NCI-H524 treated with DMSO at 0.1 percent for 48 hours (cell line): ENCODE measurements at places on chromosomes 2 and 18.

GRCh38 chr2:235095569-235095968 is 143.8 kb downstream of the SH3BP4 start:
- no peak for DNase-seq

DNA sequence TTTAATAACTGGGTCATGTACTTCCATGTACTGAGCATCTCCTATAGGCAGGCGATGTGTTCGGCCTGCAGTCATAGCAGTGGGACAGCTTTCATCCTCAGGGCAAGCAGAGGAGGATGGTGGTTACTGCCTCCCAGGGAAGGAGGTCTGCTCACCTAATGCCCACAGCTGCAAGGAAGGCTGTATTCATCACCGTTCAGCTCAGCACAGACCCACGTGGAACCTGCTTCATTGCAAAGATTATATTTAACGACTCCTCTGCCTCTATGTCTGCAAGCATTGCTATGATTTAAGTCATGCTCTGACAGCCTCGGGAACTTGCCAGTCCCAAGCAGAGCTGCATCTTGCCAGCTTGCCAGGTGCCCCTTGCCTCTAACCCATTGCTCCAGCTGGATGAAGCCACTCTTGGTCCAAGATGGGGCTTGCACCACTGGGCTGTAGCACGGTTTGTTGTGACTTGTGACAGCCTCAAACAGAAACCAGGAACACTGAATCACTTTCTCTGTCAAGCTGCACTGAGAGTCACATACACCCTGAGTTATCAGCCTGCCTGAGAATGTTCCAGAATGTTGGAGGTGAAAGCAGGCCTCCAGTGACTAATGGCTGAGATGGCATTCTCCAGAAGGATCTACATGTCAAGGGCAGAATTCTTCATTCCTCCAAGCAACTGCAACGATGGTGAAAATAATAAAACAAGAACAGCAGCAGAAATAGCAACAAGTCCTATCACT is 651.1 kb upstream of the ID2 start:
- no peak for DNase-seq

- DNase-seq = no peak
Measured at GRCh38 chr18:31554776-31555175, 36.9 kb upstream of the TTR start.

GRCh38 chr2:212733273-212733672 is 194.7 kb upstream of the ERBB4 start:
- DNase-seq = no peak

DNA sequence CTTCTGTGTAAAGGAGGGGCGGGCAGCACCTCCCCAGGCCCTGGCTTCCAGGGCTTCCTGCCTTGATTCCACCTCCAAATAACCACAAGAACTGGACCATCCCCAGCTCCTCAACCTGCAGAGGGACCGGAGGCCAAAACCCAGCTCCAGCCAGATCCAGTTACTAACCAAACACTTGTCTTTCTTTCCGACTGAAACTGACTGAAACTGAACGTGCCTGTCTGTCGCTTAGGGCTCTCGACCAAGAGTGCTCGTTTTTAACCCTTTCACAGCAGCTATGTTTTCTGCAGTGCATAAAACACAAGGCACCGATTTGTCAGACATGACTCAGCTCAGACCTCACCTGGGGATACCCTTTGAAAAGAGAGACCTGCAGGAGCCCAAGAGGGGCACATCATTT is 249.9 kb upstream of the SIX2 start:
- no peak for DNase-seq

- DNase-seq = no peak
Measured at GRCh38 chr2:103179798-103180197, 418.0 kb downstream of the TMEM182 start.

- no peak for DNase-seq
Measured at GRCh38 chr2:200411831-200412230, 98.0 kb downstream of the KCTD18 start.

DNA sequence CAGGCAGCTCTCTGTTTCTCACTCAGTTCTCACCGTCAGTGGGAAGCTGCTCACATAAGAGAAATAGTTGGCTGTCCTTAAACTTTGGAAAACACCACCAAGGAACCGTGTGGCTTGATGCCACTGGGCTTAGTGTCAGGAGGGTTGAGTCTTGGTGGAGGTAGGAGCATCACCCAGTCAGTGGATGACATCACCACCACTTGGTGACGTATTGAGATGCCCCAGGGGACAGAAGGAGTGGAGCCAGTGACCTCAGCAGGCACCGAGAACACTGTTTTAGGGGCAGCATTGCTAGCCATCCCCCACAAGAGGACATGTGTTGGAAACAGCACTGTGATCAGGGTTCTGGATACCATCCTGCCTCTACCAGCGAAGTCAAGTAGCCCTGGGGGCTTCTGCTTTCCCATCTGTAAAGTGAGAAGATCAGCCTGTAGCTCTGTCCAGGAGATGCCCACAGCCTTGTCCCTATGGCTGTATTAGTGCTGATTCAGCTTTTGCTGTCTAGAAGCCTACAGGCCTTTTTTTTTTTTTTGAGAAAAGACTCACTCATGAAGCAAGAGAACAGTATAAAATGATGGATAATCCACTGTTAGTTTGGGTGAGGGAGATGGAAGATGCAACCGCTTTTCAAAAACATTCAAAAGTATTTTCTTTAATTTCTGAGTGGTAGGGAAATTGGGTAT is 66.2 kb downstream of the TSN start:
- DNase-seq = no peak

- DNase-seq = no peak
Measured at GRCh38 chr2:60550984-60551239, 2.5 kb downstream of the BCL11A start.

DNA sequence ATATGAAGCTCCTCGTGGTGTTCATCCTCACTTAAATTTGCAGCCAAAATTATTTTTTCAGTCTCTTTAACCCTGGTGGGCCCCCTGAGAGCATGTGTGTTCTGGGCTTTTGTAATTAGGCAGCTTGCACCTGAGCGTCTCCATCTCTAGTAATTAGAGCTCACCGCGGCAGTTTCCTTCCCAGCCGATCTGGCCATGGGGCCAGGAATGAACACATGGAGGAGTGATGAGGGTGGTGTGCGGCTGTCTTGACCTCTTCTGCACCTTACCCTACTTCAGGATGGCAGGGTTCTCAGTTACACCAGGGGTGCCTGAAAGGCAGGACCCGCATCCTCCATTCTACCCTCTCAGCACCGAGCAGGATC is 98.5 kb downstream of the AFF3 start:
- no peak for DNase-seq

DNA sequence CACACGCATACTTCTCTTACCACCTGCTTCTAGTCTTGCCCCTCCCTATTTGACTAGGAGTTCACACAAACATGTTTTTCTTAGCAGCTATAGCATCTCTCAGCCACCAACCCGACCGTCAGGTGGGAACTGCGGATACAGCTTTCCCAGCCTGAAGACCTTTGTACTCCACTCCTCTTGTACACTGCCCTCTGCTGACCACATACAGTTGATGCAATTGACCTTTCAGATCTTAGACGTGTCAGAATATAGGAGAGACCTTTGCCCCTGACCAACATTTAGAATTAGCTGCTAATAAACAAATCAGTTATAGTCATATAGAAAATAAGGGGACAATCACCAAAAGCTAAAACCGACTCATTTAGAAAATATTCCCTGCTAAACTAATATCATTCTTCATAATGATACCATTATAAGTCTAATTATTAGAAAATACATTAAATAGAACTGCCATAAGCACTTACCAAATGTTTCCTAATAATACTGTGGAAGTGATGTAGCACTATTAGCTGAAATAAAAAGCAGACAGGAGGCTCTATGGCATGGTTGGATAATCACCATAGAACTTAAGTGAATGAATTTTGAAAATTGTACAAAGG is 208.4 kb downstream of the RAD51AP2 start:
- no peak for DNase-seq

DNA sequence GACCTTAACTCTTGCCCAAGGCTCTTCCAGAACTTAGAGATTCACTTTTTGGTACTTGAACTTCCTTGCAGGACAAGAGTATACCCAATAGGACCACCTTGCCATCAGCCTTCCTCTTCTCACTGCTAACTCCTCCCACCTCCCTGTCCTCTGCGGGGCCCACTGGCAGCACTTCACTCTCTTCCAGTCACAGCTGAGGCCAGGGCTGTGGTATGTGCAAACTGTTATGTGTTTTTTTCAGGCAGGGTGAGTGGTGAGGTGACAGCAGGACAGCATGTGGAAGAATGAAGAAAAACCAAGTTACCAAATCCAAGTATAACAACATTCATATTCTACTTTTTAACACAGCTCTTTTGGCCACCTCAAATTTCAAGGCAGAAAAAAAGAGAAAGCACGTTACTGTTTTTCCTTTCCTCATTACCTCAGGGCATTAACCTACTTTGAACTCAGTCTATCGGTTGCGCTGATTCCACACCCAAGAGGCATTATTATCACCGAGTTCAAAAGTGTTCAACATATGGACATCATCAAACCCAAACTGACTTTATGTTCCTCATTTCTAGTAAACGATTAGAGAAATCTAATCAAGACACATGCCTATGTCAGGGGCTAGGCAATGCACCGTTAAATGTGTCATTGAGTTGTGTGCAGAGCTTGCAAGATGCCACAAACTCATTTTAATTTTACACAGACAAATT is 605.2 kb upstream of the SYT4 start:
- DNase-seq = no peak

DNA sequence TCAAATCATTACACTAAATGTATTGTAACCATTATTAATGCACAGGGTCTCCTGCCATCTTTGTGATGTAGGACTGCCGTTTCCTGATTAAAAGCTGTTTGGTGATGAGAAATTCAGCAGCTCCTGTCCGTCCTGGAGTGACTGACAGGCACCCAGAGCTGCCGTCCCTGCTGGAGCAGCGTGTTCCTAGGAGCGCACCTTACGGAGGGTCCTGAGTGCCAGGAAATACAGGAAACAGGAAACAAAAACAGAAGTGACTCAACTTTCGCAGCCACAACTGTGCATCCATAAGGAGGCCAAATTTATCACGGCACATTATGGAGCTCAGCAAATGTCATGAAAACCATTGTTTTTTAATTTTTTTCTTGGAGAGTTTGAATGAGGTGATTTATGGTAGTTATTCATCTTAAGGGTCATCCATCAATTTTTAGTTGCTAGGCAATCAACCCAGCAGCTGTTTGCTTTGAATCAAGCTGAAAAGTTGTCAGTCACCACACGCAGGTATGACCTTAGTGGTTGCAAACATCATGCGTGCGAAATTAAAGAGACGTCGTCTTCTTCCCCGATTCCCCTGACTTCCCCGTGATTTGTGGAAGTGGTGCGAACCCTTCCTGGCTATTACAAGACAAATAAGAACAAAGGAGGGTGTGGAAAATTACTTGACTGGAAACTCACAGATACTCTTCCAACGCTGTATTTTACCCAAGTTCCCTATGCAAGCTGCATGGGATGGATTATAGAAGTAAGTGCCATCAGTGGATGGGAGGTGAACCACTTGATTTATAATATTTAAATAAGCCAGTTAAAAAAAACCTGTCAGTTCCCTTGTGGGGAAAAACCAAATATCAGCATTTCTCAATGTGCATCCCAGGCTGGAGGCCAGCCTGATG is 19.8 kb downstream of the TSHZ1 start:
- no peak for DNase-seq
